Putamen (tissue), 1 donor: ENCODE measurements at places on chromosomes 6 and 20.

- no peak for DNase-seq
Measured at GRCh38 chr20:23583526-23583925, 15.2 kb upstream of the CST9L start.

DNA sequence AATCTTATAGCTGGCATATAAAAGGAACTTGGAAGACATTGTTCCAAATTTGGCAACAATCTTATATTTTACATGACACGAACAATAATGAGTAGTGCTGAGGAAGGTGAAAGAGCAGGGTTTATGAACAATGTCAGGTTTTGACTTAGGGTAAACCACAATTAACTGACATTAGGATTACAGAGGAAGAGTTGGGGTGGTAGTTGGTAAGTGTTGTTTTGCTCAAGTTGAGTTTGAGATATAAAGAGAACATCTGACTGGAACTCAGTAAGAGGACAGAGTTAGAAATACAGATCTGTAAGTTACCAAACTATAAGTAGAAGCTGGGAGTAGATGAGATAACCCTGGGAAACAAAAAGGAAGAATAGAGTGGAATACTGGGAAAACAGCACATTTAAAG, 15.1 kb downstream of the RTN4IP1 start:
- no peak for DNase-seq

- DNase-seq = no peak
Measured at GRCh38 chr6:11230158-11231107, 2.0 kb downstream of the NEDD9 start.

- DNase-seq = no peak
Measured at GRCh38 chr6:117986396-117986795, 79.3 kb downstream of the SLC35F1 start.

- DNase-seq = no peak
Measured at GRCh38 chr6:142448091-142448729, 146.4 kb downstream of the ADGRG6 start.

- no peak for DNase-seq
Measured at GRCh38 chr20:11426948-11427347, 490.7 kb upstream of the BTBD3 start.

GRCh38 chr20:46030284-46031013, 1.4 kb downstream of the SLC12A5 start:
- DNase-seq = no peak
